MCF 10A (cell line): ENCODE measurements at places on chromosomes 5 and 9.
A peak's percentile ranks its signal among the peaks of the same experiment; 100 is the strongest.

DNA sequence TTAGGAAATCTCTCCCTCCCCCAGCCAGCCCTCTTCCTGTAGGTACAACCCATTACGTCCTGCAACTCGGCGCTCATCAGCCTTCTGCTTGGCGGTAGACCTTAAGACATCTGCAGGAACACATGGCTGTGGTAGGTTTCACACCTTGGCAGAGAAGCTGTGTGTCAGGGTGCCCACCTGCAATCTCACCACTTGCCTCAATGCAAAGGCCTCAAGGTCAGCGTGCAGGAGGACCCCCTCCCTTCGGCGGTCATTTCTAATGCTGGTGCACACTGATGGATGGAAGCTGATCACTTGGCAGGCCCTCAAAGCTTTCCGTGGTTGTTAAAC, 67.3 kb downstream of the CRB2 start:
- H3K36me3 ChIP-seq, result peaks cover 7% of the 10 kb centered on the region
- H3K4me1 ChIP-seq, result no peaks in the 10 kb centered on the region
- no peaks in the 10 kb centered on the region for H3K27me3 ChIP-seq
- DNase-seq, result no peak
- H3K27ac ChIP-seq, result no peak overlapping the region

GRCh38 chr5:11684607-11685006, 219.6 kb downstream of the CTNND2 start:
- no peak for DNase-seq
- no peaks in the 10 kb centered on the region for H3K27me3 ChIP-seq
- H3K4me3 ChIP-seq, result no peak overlapping the region
- H3K4me1 ChIP-seq, result no peaks in the 10 kb centered on the region
- no peak overlapping the region for H3K27ac ChIP-seq

DNA sequence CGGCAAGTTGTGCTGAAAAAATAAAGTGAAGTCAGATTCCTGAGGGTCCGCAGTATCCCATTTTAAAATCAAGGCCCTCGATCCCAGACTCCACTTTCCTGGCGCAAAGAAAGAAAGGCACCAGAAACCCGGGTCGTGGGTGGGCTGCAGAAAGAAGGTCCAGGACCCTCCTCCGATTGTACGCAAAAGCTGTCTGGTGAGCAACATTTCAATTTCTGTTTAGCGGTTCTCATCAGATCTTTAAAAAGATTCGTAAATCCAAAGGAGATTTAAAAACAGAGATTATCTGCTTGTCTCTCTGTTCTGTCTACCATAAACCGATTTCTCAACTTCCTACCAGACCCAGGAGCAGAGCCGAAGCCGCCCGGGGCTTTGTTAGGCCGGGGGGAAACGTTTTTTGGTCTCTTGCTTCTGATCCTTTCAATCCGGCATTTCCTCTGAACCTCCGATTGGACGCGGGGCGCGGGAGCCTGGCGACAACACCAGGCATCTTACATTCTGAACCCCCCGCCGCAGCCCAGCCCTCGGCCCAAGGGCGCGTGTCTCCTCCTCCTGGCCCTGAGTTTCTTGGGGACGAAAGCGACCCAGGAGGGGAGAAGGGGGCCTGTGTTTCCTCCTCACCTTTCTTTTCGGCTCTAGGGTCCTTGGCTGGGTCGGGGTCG, 746 bp downstream of the NKX2-5 start:
- H3K4me3 ChIP-seq, result peak overlapping the region; percentile 83
- H3K36me3 ChIP-seq, result peaks cover 10% of the 10 kb centered on the region
- DNase-seq, result no peak
- peaks cover 8% of the 10 kb centered on the region for H3K4me1 ChIP-seq
- peak overlapping the region; percentile 81 for H3K27ac ChIP-seq

GRCh38 chr9:91053824-91054223, 252.2 kb downstream of the SYK start:
- H3K4me3 ChIP-seq, result no peak overlapping the region
- H3K27me3 ChIP-seq, result no peaks in the 10 kb centered on the region
- peaks cover 6% of the 10 kb centered on the region for H3K36me3 ChIP-seq
- H3K4me1 ChIP-seq, result peaks cover 34% of the 10 kb centered on the region
- no peak for DNase-seq

GRCh38 chr5:73482383-73483136, 15.7 kb upstream of the BTF3 start:
- DNase-seq, result no peak
- H3K4me3 ChIP-seq, result no peak overlapping the region
- no peaks in the 10 kb centered on the region for H3K4me1 ChIP-seq
- no peaks in the 10 kb centered on the region for H3K27me3 ChIP-seq
- H3K36me3 ChIP-seq, result no peaks in the 10 kb centered on the region
- no peak overlapping the region for H3K27ac ChIP-seq

DNA sequence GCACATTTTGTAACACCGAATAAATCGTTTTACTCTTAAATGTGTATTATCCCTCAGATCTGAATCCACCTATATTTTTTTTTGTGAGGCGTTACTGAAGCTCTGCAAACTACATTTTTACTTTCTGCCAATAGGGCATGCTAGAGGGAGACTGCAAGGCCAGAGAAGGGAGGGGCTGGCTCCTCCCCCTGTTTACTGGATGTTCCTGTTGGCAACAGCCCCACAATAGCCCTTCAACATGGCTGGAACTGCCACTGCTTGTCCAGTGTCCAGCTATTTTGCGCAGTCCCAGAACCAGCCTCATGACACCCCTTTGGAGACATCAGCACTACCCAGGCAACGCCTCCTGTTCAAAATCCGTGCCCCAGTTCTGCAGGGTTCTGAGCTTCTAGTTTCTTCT, 85.4 kb upstream of the MIER3 start:
- no peaks in the 10 kb centered on the region for H3K36me3 ChIP-seq
- peaks cover 13% of the 10 kb centered on the region for H3K4me1 ChIP-seq
- no peaks in the 10 kb centered on the region for H3K27me3 ChIP-seq
- DNase-seq, result peak; percentile 5

GRCh38 chr5:106262395-106262794, 1408.3 kb downstream of the EFNA5 start:
- no peaks in the 10 kb centered on the region for H3K4me1 ChIP-seq
- no peak overlapping the region for H3K27ac ChIP-seq
- no peak overlapping the region for H3K4me3 ChIP-seq

GRCh38 chr5:180053061-180053602, 18.4 kb downstream of the RNF130 start:
- H3K36me3 ChIP-seq, result no peaks in the 10 kb centered on the region
- peaks cover 9% of the 10 kb centered on the region for H3K4me1 ChIP-seq
- no peaks in the 10 kb centered on the region for H3K27me3 ChIP-seq
- H3K4me3 ChIP-seq, result no peak overlapping the region
- no peak overlapping the region for H3K27ac ChIP-seq
